ENCODE measurements at places on chromosomes 4 and X. TPM values are rescaled to one million over a fixed set of nuclear protein-coding genes. Genes with fewer than 3 reads are reported as not detected.

PWWP3B gene
- total RNA-seq = 0.26 TPM

GYPB gene
- total RNA-seq = not detected

PPP2R3B gene
- 13.7 TPM for total RNA-seq

DNA sequence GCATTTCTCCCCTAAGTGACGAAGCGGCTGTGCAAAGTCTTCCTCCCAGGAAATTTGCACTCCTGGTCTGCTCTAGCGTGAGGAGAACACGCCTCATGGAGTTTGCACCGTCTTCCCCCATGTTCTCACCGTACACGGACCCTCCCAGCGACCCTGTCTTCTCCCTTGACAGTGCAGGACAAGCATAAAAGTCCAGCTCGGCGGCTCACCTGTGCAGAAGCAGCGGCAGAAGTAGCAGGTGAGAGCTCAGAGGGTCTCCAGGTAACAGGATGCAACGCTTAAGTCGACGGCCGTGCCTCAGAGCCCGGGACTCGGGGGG is 314 bp downstream of the P2RY8 start:
- H3K4me1 ChIP-seq = no peaks in the 10 kb centered on the region
- no peak overlapping the region for H3K27ac ChIP-seq
- H3K36me3 ChIP-seq = no peaks in the 10 kb centered on the region
- H3K4me3 ChIP-seq = no peak overlapping the region

- no peak for DNase-seq
- H3K4me1 ChIP-seq = peaks cover 12% of the 10 kb centered on the region
- no peaks in the 10 kb centered on the region for H3K36me3 ChIP-seq
- H3K27me3 ChIP-seq = no peaks in the 10 kb centered on the region
- H3K4me3 ChIP-seq = no peak overlapping the region
Observed at GRCh38 chr4:142614621-142615323, 231.3 kb downstream of the INPP4B start.

- H3K27me3 ChIP-seq = peaks cover 56% of the 10 kb centered on the region
- H3K4me3 ChIP-seq = peak overlapping the region; percentile 71
- H3K27ac ChIP-seq = no peak overlapping the region
- peaks cover 9% of the 10 kb centered on the region for H3K36me3 ChIP-seq
- no peak for DNase-seq
Observed at GRCh38 chrX:129653181-129653970, 1.4 kb downstream of the APLN start.

GAGE2A gene
- not detected for total RNA-seq

GRCh38 chr4:22802876-22803275 is 110.1 kb downstream of the GBA3 start:
- peaks cover 25% of the 10 kb centered on the region for H3K27me3 ChIP-seq
- DNase-seq = no peak
- no peaks in the 10 kb centered on the region for H3K4me1 ChIP-seq

- H3K36me3 ChIP-seq = no peaks in the 10 kb centered on the region
- H3K4me1 ChIP-seq = no peaks in the 10 kb centered on the region
- H3K4me3 ChIP-seq = no peak overlapping the region
- H3K27ac ChIP-seq = no peak overlapping the region
- DNase-seq = no peak
- H3K27me3 ChIP-seq = no peaks in the 10 kb centered on the region
Observed at GRCh38 chr4:127238956-127239475, 393.7 kb upstream of the INTU start.

DNA sequence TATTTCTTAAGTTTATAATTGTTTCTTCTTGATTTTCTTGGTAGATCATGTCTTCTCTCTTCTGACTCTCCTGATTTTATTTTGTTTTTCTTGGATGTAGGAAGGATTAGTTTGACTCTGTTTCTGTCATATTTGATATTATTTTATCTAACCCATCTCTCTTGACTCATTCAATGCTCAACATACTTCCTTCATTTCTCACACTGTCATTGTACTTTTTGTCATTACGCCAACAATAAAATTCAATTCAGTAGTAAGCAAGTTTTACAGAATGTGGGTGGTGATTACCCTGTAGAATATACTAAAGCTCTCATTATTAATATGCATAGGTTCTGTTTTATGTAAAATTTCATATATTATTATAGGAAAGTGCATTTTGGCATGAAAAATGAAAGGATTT is 1303.0 kb upstream of the AGA start:
- H3K27ac ChIP-seq = no peak overlapping the region
- no peak overlapping the region for H3K4me3 ChIP-seq
- H3K27me3 ChIP-seq = no peaks in the 10 kb centered on the region
- H3K4me1 ChIP-seq = peaks cover 11% of the 10 kb centered on the region
- DNase-seq = peak; percentile 16

DNA sequence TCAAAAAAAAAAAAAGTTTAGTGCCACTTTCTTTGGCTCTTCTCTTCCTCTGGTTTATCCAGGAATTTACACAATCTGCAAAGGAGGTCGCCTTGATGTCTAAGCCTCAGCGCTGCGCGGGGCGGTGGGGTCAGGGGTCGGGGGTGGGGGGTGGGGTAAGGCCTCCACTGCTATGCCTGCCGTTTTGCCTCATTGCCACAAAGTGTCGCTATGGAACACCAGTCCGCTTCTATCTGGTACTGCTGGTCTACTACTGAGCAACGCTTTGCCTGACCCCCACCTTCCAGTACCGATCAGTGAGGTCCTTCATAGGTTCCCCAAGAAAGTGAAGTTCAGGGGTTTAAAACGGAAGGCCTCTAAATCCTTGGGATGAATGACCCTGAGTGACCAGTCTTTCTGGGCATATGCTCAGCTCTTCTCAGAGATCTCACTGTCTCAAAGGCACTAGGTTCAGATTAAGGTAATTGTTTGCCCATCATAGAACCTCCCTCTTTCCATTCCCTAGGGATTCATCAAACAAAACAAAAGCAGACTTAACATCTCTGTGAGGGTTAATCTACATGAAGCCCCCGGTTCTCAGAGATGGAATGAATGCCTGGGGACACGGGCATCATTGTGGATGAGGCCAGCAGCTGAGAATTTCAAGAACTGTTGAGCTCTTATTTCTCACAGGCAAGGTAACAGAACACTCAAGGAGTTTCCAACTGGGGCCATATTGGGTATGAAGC is 16.9 kb upstream of the TSR2 start:
- DNase-seq = no peak
- H3K27me3 ChIP-seq = peaks cover 40% of the 10 kb centered on the region
- H3K4me3 ChIP-seq = no peak overlapping the region
- H3K36me3 ChIP-seq = no peaks in the 10 kb centered on the region

GRCh38 chr4:170872794-170873193 is 783.0 kb upstream of the AADAT start:
- DNase-seq = peak; percentile 40
- no peak overlapping the region for H3K27ac ChIP-seq
- H3K27me3 ChIP-seq = no peaks in the 10 kb centered on the region
- H3K4me3 ChIP-seq = no peak overlapping the region
- no peaks in the 10 kb centered on the region for H3K36me3 ChIP-seq

- H3K36me3 ChIP-seq = peaks cover 6% of the 10 kb centered on the region
- H3K4me1 ChIP-seq = peaks cover 6% of the 10 kb centered on the region
- DNase-seq = peak; percentile 58
- no peak overlapping the region for H3K27ac ChIP-seq
- H3K27me3 ChIP-seq = no peaks in the 10 kb centered on the region
- no peak overlapping the region for H3K4me3 ChIP-seq
Observed at GRCh38 chr4:158255727-158256324, 45.5 kb downstream of the TMEM144 start.
